ENCODE measurements at places on chromosomes 16 and 17.

DNA sequence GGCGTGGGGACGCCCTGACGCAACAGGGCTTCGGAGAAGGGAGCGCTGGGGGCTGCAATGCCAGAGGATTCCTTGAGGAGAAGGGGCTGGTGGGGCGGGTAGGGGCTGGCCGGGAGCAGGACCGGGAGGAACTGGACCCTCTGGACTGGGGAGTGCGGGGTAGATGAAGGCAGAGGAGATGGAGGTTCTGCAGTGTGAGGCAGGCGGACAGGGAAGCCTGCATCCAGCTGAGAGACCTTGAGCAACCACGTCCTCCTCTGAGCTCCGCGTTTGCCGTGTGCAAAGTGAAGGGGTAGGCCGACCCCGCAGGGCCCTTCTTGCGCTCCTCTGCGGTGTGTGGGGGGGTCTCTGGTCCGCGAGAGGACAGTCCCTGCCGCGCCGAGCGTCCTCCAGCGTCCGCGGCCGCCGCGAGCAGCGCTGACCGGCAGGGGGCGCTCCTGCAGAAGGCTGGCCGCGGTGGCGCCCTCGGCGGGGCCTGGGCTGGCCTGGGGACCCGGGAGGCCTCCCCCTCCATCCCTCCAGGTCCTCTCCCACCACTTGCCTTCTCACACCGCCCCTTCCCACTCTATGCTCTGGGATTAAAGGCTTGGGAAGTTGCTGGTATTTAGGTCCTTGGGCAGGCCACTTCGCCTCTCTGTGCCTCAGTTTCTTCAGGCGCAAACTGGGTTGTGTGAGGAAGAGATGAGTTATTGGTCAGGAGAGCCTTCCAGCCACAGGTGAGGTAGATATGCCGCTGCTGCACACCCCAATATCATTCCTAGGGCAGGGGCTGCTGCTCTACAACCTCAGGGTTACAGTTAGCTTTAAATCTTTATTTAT lies 9.6 kb upstream of the WNT9B start:
- no peak for DNase-seq

DNA sequence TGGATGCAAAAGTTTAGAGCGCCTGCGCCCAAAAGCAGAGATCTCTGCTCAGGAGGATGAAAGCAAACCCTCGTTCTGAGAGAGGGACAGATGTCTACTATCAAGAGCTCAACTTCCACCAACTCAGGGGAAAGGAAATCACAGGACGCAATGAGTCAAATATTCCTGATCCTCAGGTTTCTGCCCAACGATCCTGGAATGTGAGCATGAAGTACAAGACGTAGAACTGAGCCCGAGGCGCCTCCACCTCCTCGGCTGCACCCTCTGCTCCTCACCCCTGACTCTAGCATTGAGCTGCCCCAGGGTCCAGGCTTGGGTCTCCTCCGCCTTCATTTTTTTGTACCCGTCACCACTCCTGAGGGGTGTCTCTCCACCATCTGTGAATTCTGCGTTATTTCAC lies 15.4 kb downstream of the IFT140 start:
- DNase-seq, result no peak

GRCh38 chr16:2787961-2788360 lies 601 bp upstream of the PRSS33 start:
- DNase-seq, result no peak

- DNase-seq, result no peak
Observed at GRCh38 chr16:80894091-80894490, 89.7 kb upstream of the CDYL2 start.

DNA sequence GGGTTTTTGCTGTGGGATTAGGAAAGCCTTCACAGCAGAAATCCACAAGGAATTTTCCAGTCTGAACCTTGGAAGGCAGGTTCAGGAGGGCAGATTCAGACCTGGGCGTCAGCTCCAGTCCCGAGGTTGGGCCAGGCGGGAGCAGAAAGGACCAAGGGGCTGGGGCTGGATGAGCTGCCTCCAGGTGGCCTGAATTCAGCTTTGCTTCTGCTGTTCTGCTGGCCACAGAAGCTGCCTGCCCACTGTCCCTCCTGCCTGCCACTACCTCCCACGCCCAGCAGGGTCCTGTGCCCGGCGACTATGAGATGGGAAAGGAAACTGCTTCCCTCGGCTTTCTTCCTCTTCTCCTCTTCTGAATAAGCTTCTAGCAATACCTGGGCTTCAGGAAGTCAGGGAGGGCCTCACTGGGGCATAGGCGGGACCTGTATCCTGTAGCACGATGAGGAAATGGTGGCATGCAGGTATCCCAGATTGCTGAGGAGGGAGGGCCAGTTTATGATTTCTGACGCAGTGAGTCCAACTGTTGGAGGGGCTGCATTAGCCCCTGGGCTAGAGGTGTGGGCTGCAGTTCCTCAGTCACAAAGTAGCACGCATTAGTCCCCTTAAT lies 18.4 kb downstream of the TBX4 start:
- peak; percentile 11 for DNase-seq

DNA sequence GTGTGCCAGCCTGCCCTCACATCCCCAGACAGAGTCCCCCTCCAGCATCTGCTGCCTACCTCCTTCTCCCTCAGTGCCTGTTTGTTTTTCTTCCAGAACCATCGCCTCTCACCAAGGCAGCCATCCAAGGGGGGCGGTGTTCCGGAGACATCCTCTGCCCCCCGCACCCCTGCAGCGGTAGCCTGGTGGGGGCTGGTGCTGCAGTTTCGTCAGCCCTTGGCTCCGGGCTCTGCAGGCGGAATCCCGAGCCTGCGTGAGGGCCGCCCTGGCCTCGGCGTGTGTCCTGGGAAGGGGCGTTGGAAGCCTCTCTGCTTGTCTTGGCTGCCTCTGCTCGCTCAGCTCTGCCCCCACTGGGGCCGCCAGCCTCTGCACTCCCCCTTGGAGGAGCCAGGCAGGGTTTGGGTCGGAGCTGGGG lies 126.0 kb upstream of the CIBAR2 start:
- DNase-seq, result peak; percentile 94

DNA sequence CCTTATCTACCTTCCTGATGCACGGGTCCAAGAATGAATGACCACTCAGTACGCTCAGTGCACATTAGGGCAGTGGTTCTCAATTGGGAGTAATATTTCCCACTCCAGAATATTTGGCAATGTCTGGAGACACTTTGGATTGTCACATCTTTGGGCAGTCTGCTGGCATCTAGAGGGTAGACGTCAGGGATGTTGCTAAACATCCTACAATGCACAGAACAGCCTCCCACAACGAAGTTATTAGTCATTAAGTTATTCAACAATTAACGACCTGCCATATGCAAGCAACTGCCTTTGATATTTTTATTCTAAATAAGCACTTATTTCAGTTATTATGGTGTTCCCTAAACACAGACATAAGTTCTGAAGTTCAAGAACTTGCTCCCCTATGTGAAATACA lies 669.3 kb downstream of the TOX3 start:
- DNase-seq, result no peak

DNA sequence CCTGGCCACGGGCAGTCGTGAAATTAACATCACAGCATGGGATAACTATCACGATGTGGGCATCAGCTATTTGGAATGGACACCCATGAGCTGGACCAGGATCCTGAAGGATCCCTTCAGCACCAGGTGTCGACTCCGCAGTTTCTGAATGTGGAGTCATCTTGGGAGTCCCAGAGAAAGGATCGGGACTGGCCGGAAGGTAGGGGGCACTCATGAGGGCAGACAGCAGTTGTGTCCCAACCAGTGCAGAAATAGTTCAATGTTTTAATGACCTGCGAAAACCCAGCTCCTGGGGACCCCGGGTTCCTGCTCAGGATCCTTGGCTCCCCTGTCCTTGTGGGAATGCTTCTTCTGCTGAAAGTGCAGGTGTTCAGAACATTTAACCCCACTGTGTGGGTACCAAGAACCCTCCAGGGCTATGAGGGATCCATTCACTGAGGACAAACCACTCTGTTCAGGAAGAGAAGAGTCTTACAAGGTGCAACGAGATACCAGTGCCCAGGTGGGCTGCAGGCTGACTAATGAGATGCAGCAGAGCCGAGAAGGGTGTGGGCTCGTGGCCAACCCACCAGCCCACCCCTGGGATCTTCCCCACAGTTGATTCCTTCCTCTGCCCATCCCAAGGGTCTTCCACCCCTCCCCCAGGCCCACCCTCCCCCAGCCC lies 154.8 kb downstream of the SALL1 start:
- no peak for DNase-seq

- no peak for DNase-seq
Observed at GRCh38 chr17:30398328-30399041, 19.8 kb downstream of the CPD start.

DNA sequence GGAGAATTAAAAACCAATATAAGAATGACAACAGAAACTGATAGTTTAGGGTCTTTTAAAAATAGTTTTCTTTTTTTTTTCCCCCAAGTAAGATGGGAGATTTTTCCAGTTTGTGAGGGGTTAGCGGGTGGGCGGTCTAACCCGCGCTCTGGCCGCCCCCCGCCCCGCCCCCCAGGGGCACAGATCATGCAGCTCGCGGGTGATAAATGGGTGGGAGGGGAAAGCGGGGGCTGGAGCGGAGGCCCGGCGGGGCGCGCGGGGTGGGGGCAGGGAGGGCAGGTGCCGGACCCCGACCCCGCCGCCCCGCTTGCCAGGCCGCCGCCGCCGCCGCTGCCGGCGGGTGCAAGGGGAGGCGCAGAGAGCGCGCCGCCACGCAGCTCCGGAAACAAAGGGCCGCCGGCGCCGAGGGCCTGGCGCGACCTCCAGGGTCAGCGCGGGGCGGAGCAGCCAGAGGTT lies 60.1 kb upstream of the GSE1 start:
- DNase-seq, result peak; percentile 46

- no peak for DNase-seq
Observed at GRCh38 chr16:16022683-16023064, 73.3 kb downstream of the ABCC1 start.

DNA sequence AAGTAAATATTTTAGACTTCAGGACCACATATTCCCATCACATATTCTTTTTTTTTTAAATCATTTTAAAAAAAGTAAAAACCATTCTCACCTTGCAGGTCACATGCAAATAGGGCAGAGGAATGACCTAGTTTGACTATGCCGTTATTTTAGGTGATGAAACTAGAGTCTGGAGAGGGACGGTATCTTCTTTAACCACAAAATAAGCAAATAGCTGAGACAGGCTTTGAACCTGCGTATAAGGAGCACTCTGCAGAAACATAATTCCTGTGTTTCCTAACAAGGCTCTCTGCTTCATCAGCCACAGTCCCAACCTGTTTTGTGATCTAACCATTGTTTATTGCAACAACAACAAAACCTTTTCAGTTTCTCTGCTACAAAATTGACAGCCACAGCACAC lies 121.5 kb downstream of the PCTP start:
- no peak for DNase-seq

GRCh38 chr16:78199325-78200022 lies 100.0 kb downstream of the WWOX start:
- no peak for DNase-seq

- DNase-seq, result peak; percentile 89
Observed at GRCh38 chr17:49016775-49017463, 19.7 kb downstream of the IGF2BP1 start.

DNA sequence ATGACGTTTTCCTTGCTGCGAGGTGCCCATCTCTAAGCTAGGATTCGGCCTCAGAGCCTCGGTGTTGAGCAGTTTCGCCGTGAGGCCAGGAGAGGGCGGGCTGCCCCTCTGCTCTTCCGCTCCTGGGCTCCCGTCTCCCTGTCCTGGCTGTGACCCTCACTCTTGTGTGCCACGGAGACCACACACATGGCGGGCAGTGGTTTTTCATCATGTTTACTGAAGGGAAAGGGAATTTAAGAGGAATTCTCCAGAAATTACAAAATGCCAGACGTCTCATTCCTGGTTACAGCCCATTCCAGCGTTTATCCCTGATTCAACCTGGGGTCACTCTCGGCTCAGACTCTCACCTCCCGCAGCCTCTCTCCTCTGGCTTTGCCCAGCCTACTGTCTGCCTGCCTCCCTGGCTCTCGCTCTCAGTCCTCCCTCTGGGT lies 96.8 kb upstream of the ELAC2 start:
- DNase-seq, result peak; percentile 73

DNA sequence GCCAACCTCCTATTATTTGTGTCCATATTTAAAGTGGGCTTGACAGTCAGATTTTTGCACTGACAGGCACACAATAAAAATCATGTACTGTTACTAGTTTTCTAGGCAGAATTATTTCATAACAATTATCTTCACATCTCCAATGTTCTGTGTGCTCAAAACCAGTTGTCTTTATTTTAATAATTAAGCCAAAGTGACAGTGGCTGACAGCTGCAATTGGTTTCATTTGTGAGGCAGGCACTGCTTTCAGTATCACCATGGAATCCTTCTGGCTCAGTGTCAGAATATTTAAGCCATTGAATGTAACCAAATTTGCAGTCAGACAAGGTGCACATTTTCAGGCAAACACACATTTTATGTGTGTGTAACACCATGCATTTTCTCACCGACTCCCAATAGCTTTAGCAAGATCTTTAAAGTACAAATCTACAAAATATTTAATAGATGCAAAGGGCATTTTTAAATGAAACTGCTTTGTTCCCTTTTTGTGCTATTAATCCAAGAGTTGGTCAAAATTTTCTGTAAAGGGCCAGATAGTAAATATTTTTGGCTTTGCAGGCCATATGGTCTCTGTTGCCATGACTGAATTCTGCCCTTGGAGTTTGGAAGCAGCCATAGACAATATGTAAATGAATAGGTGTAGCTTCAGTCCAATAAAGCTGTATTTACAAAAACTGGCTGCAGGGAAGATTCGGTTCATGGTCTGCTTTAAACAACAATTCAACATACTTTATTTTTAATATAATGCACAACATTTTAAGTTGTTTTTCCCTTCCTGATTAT lies 486.0 kb downstream of the KCNJ2 start:
- no peak for DNase-seq

DNA sequence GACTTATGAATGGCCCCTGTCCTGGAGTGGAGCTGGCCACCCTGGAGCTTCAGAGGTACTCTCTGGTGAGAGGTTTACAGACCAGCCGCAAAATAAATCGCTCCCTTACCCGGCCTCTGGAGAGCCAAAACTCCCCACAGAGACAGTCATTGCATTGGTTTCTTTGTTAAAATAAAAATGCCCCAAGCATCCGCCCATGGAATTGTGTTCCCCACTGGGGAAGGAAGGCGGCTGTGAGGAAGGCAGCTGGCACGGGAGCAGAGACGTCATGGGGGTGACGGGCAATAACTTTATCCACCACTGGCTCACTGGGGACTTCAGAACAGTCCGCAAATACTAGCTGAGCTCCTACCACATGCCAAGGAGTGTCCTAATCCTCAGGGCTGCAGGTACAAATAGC lies 266.2 kb upstream of the FOXF1 start:
- DNase-seq, result no peak

- DNase-seq, result no peak
Observed at GRCh38 chr17:81083125-81083765, 48.3 kb downstream of the BAIAP2 start.

DNA sequence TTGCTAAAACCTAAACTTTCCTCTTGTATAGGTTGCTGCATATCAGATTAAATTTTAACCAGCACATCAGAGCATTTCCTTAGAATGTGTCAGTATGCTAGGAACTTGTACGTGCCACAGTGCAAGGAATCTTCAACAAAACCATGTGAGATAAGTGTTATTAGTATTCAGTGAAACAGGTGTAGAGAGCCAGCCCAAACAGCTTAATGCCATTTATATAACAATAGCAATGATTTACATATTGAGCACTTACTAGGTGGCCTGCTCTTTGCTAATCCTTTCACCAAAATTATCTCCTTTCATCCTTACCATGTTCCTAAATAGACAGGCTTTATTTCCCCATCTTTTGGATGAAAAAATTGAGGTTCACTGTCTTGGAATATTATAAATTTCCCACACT lies 485.7 kb downstream of the HS3ST4 start:
- DNase-seq, result no peak

- no peak for DNase-seq
Observed at GRCh38 chr16:74281300-74281699, 15.3 kb upstream of the PSMD7 start.

GRCh38 chr17:6488008-6488539 lies 43.8 kb downstream of the PIMREG start:
- no peak for DNase-seq
